ENCODE measurements at places on chromosomes 3 and 15. TPM values are rescaled to one million over a fixed set of nuclear protein-coding genes. Genes with fewer than 3 reads are reported as not detected.

Gene PLA1A
- total RNA-seq = 20.3 TPM

Gene TUBGCP5
- 22.3 TPM for total RNA-seq

Gene BCHE
- total RNA-seq = 24.3 TPM

Gene TMEM45A
- 0.97 TPM for total RNA-seq

Gene ANKRD34C
- total RNA-seq = not detected

Gene CRABP1
- total RNA-seq = not detected

Gene CDC25A
- total RNA-seq = 10.8 TPM

Gene ECE2
- total RNA-seq = not detected

Gene KIF7
- 0.81 TPM for total RNA-seq

Gene GLCE
- total RNA-seq = 56.7 TPM

Gene SLC7A14
- 1.3 TPM for total RNA-seq

Gene CCR2
- total RNA-seq = not detected

Gene ASTE1
- 3.9 TPM for total RNA-seq

Gene LDHAL6B
- not detected for total RNA-seq

Gene LARP6
- total RNA-seq = 7.1 TPM

Gene PRR20G
- total RNA-seq = not detected

Gene TICRR
- total RNA-seq = 5.0 TPM

Gene SPTBN5
- 5.2 TPM for total RNA-seq

Gene SYNPR
- not detected for total RNA-seq

Gene DUOXA2
- not detected for total RNA-seq

Gene BUB1B
- total RNA-seq = 21.2 TPM

Gene CAPN3
- total RNA-seq = 0.94 TPM

Gene KBTBD13
- total RNA-seq = not detected

Gene CD276
- 82.4 TPM for total RNA-seq

Gene TRAT1
- total RNA-seq = not detected

Gene MFN1
- 30.6 TPM for total RNA-seq

Gene GOLGA8N
- 2.6 TPM for total RNA-seq

Gene GOLGA6B
- not detected for total RNA-seq

Gene CYP8B1
- not detected for total RNA-seq

Gene FEZF2
- total RNA-seq = not detected

Gene SHF
- 0.65 TPM for total RNA-seq

Gene CADM2
- not detected for total RNA-seq

Gene DOCK3
- total RNA-seq = under 0.01 TPM

Gene TMEM212
- not detected for total RNA-seq

Gene ZSCAN29
- total RNA-seq = 12.5 TPM

Gene GOLGA8T
- total RNA-seq = 0.13 TPM

Gene SNX22
- total RNA-seq = 0.16 TPM

Gene FBXL2
- 36.5 TPM for total RNA-seq

Gene SLC28A1
- not detected for total RNA-seq

Gene AAGAB
- total RNA-seq = 28.2 TPM
